ENCODE measurements at places on chromosomes 1 and 21. TPM values are rescaled to one million over a fixed set of nuclear protein-coding genes. Genes with fewer than 3 reads are reported as not detected.

The CALML6 gene
- 1.8 TPM for total RNA-seq

The NHLH1 gene
- total RNA-seq = 0.32 TPM

The GJC2 gene
- 0.77 TPM for total RNA-seq

The FMO1 gene
- not detected for total RNA-seq

The GIPC2 gene
- 0.32 TPM for total RNA-seq

The OTUD7B gene
- total RNA-seq = 34.8 TPM

The MCOLN3 gene
- 0.91 TPM for total RNA-seq

The SELP gene
- total RNA-seq = 1.6 TPM

The LCE4A gene
- not detected for total RNA-seq

The MYOG gene
- total RNA-seq = not detected

DNA sequence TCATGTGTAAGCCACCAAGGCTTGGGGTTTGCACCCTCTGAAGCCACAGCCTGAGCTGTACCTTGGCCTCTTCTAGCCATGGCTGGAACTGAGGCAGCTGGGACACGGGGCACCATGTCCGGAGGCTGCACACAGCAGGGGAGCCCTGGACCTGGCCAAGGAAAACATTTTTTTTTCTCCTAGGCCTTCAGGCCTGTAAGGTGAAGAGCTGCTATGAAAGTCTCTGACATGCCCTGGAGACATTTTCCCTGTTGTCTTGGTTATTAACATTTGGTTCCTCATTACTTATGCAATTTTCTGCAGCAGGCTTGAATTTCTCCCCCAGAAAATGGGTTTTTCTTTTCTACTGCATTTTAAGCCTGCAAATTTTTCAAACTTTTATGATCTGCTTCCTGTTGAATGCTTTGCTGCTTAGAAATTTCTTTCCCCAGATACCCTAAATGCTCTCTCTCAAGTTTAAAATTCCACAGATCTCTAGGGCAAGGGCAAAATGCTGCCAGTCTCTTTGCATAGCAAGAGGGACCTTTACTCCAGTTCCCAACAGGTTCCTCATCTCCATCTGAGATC lies 295.8 kb downstream of the LTN1 start:
- no peak for DNase-seq
- H3K27me3 ChIP-seq = no peaks in the 10 kb centered on the region
- no peak overlapping the region for H3K4me3 ChIP-seq
- no peaks in the 10 kb centered on the region for H3K4me1 ChIP-seq

DNA sequence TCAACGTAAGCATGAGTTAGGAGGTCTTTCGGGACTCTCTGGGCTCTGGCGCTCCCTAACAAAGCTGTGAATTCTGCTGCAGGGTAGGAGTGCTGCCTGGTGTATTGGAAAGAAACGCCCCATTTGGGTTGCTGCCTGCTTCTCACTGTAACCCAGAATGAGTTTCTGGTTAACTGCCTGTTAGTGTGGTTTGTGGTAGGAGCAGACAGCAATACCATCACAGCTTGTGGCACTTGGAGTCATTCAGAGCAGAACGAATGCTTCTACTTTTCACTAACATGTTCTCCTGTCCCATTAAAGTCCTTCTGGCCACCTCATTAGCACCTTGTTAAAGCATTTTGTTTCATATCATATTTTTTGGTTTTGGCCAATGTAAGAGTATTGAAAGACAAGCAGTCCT lies 18.1 kb downstream of the MAP3K7CL start:
- no peak overlapping the region for H3K27ac ChIP-seq
- no peak overlapping the region for H3K4me3 ChIP-seq
- H3K4me1 ChIP-seq = peaks cover 23% of the 10 kb centered on the region
- DNase-seq = peak; percentile 27

GRCh38 chr1:30773722-30774358 lies 16.3 kb upstream of the LAPTM5 start:
- peaks cover 16% of the 10 kb centered on the region for H3K4me1 ChIP-seq
- H3K4me3 ChIP-seq = no peak overlapping the region
- no peaks in the 10 kb centered on the region for H3K36me3 ChIP-seq
- no peak overlapping the region for H3K27ac ChIP-seq
- no peak for DNase-seq

DNA sequence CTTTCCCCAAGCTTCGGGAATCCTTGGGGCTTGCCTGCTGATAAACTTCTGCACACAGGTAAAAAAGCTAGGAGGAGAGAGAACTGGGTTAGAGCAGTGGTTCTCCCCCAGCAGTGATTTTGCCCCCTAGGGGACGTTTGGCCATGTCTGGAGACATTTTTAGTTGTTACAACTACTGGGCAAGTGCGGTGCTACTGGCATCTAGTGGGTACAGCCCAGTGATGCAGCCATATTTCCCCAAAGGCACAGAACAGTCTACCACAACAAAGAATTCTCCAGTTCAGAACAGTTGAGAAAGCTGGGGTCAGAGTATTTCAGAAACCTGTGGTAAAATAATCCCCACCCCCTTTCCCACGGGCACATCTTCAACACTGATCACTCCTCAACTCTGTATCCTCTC lies 41.3 kb downstream of the LRRC71 start:
- no peak overlapping the region for H3K27ac ChIP-seq
- H3K36me3 ChIP-seq = no peaks in the 10 kb centered on the region
- H3K4me3 ChIP-seq = no peak overlapping the region

GRCh38 chr1:203995228-203995627 lies 77.7 kb upstream of the SOX13 start:
- H3K4me3 ChIP-seq = no peak overlapping the region
- DNase-seq = no peak
- H3K27ac ChIP-seq = no peak overlapping the region
- peaks cover 13% of the 10 kb centered on the region for H3K27me3 ChIP-seq
- H3K36me3 ChIP-seq = no peaks in the 10 kb centered on the region
- peaks cover 3% of the 10 kb centered on the region for H3K4me1 ChIP-seq

GRCh38 chr1:211613108-211613947 lies 34.4 kb upstream of the SLC30A1 start:
- no peaks in the 10 kb centered on the region for H3K27me3 ChIP-seq
- H3K27ac ChIP-seq = no peak overlapping the region
- DNase-seq = no peak
- H3K4me1 ChIP-seq = no peaks in the 10 kb centered on the region
- H3K36me3 ChIP-seq = no peaks in the 10 kb centered on the region

- H3K4me3 ChIP-seq = no peak overlapping the region
- peaks cover 7% of the 10 kb centered on the region for H3K27me3 ChIP-seq
- peaks cover 3% of the 10 kb centered on the region for H3K36me3 ChIP-seq
Observed at GRCh38 chr1:2638466-2639115, 5.8 kb upstream of the MMEL1 start.

DNA sequence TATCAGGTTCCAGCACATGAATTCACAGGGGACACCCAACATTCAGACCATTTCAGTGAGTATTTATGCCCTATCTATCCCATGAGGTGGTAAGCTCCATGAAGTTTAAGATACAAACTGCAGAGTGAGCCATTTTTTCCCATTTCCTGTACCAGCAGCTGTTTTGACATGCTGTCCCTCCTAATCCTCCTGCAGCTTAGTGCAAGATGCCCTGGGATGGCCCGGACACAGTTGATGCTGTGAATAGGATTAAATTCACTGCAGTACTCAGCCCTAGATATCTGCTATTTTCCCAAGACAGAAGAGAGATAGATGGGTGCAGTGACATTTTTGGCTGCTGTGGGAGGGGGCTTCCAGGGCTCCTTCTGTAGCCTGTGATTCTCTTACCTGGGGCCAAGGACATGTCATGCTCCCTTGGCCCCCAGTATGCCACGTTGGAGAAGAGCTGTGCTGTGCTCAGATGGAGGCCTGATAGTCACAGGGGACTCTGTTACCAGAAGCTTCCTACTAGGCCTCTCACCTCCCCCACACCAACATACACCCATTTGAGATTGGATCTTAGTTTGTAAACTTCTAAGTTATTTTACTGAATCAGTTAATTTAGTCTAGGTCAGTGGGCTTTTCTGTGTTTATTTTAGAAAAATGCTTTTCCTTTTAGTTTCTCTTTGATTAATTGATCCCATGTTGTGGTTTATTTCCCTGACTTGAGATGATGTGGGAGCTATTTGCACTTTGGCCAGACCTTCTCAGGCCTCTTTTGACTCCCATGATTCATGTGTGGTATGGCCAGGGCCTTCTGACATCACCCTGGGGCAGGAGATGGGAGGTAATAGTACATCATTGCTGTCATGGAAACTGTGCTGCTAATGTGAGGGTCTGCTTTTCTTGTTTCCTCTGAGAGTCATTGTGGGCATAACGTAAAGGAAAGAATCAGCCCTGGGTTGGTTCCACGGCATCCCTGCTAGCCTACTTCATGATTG lies 92.6 kb downstream of the ST3GAL3 start:
- H3K4me1 ChIP-seq = peaks cover 11% of the 10 kb centered on the region
- peak overlapping the region; percentile 20 for H3K27ac ChIP-seq
- DNase-seq = no peak
- H3K4me3 ChIP-seq = no peak overlapping the region
- H3K27me3 ChIP-seq = no peaks in the 10 kb centered on the region

- no peak for DNase-seq
- no peaks in the 10 kb centered on the region for H3K36me3 ChIP-seq
- H3K27me3 ChIP-seq = peaks cover 9% of the 10 kb centered on the region
- H3K4me1 ChIP-seq = no peaks in the 10 kb centered on the region
- no peak overlapping the region for H3K4me3 ChIP-seq
- no peak overlapping the region for H3K27ac ChIP-seq
Observed at GRCh38 chr1:67618285-67619018, 66.5 kb upstream of the GADD45A start.

GRCh38 chr1:48109390-48110013 lies 112.3 kb upstream of the TRABD2B start:
- H3K27me3 ChIP-seq = peaks cover 24% of the 10 kb centered on the region
- H3K4me3 ChIP-seq = no peak overlapping the region
- DNase-seq = peak; percentile 7
- no peaks in the 10 kb centered on the region for H3K36me3 ChIP-seq
- H3K4me1 ChIP-seq = peaks cover 8% of the 10 kb centered on the region

- H3K27ac ChIP-seq = no peak overlapping the region
- H3K27me3 ChIP-seq = no peaks in the 10 kb centered on the region
Observed at GRCh38 chr1:100879422-100879821, 15.2 kb downstream of the EXTL2 start.

GRCh38 chr1:29975036-29975694 lies 738.8 kb downstream of the PTPRU start:
- H3K27ac ChIP-seq = no peak overlapping the region
- peaks cover 19% of the 10 kb centered on the region for H3K27me3 ChIP-seq
- H3K4me1 ChIP-seq = peaks cover 17% of the 10 kb centered on the region
- H3K36me3 ChIP-seq = no peaks in the 10 kb centered on the region
- DNase-seq = no peak
- no peak overlapping the region for H3K4me3 ChIP-seq

GRCh38 chr1:238647877-238648276 lies 738.5 kb upstream of the CHRM3 start:
- no peak overlapping the region for H3K4me3 ChIP-seq
- H3K27ac ChIP-seq = no peak overlapping the region
- no peaks in the 10 kb centered on the region for H3K27me3 ChIP-seq
- DNase-seq = no peak
- no peaks in the 10 kb centered on the region for H3K36me3 ChIP-seq

- no peaks in the 10 kb centered on the region for H3K36me3 ChIP-seq
- H3K4me3 ChIP-seq = no peak overlapping the region
- H3K4me1 ChIP-seq = peaks cover 6% of the 10 kb centered on the region
- no peak overlapping the region for H3K27ac ChIP-seq
- no peak for DNase-seq
- no peaks in the 10 kb centered on the region for H3K27me3 ChIP-seq
Observed at GRCh38 chr1:32001863-32002262, 11.8 kb upstream of the KHDRBS1 start.

- H3K36me3 ChIP-seq = peaks cover 6% of the 10 kb centered on the region
- peaks cover 19% of the 10 kb centered on the region for H3K27me3 ChIP-seq
- no peak for DNase-seq
Observed at GRCh38 chr1:173280899-173281660, 73.9 kb upstream of the TNFSF4 start.

- no peaks in the 10 kb centered on the region for H3K27me3 ChIP-seq
- no peak overlapping the region for H3K27ac ChIP-seq
- H3K36me3 ChIP-seq = no peaks in the 10 kb centered on the region
- DNase-seq = peak; percentile 86
- no peaks in the 10 kb centered on the region for H3K4me1 ChIP-seq
Observed at GRCh38 chr1:149888247-149888998, 10.9 kb upstream of the BOLA1 start.

GRCh38 chr1:53781654-53782053 lies 42.7 kb upstream of the GLIS1 start:
- no peak for DNase-seq
- no peak overlapping the region for H3K27ac ChIP-seq
- H3K4me1 ChIP-seq = peaks cover 10% of the 10 kb centered on the region
- H3K27me3 ChIP-seq = no peaks in the 10 kb centered on the region
- no peak overlapping the region for H3K4me3 ChIP-seq
